ENCODE measurements at places on chromosomes 1 and 21. TPM values are rescaled to one million over a fixed set of nuclear protein-coding genes. Genes with fewer than 3 reads are reported as not detected.

DNA sequence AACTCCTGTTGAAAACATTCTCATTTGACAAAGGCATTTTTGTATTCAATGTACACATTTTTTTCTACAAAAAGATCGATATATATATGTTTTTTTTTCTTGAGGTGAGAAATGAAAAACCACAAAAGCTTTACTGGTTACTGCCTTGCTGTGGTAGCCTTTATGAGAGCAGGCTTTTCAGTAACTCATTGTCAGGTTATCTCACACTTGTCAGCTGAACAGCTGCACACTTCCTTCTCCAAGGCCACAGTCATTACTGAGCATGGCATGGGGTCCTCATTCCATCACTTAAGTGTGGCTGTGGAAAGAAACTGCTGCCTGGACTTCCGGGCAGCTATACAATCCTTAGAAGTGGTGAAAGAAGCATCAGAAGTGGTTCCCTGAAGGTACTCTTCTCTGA lies 169.3 kb upstream of the ZP4 start:
- no peak for DNase-seq

S1PR1 gene
- total RNA-seq: not detected

DNA sequence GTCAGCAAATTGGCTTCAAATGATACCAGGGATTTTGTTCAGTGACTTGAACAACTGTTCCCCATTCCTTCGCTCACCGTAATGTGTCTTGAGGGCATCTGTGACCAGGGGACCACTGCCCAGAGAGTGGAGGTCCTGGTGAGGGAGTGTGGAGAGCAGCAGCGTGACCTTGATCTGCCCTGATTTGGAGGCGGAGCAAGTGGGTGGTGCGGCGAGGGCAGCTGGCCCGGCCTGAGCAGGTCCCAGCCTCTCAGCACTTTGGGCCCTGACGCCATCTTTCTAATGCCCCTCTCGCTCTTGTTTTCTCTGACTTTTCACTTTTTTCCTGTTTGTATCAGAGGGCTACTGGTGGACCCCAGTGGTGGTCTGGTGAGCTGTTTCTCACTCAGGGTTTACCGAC lies 31.1 kb downstream of the DIP2A start:
- no peak for DNase-seq

PLA2G2D gene
- total RNA-seq: not detected

GRCh38 chr1:29129916-29130315 lies 6.2 kb upstream of the TMEM200B start:
- DNase-seq: no peak

GRIK3 gene
- not detected for total RNA-seq

SRGAP2 gene
- total RNA-seq: 37.9 TPM

NPHS2 gene
- not detected for total RNA-seq

ANGPTL1 gene
- total RNA-seq: not detected

GRCh38 chr1:220770245-220770913 lies 16.3 kb upstream of the MTARC1 start:
- no peak for DNase-seq

GRCh38 chr1:70887936-70888335 lies 159.7 kb downstream of the PTGER3 start:
- DNase-seq: no peak

DNA sequence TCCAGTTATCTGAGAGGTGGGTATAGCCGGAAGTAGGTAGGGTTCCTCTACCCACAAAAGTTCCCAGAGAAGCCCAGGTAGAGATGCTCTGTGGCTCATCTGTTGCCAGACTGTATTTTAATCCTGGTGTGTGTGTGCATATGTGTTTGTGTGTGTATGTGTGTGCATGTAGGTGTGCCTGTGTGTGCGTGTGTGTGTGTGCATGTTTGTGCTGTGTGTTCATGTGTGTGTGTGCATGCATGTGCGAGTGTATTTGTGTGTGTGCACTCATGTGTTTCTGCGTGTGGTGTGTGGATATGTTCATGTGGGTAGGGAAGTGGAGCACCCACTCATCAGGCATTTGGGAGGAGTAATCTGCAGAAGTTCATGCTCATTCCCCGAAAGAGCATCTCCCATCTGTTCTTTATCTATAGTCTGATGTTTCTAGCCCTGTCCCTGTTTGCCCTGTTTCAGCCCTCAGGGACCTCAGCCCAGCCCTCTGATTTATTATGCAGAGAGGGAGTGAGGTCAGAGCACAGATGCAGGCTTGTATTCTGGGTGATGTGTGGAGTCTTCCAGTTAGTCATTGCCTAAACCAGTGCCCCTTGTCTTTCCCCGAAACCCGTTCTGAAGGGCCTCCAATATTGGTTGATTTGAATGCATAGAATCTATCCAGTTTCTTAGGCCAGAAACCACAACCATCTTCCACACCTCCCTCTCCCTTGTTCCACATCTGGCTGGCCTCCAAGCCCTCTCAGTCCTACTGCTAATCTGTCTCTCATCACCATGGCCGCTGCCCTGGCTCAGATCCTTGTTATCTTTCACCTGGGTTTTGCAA lies 69.1 kb downstream of the DISC1 start:
- DNase-seq: no peak

DNA sequence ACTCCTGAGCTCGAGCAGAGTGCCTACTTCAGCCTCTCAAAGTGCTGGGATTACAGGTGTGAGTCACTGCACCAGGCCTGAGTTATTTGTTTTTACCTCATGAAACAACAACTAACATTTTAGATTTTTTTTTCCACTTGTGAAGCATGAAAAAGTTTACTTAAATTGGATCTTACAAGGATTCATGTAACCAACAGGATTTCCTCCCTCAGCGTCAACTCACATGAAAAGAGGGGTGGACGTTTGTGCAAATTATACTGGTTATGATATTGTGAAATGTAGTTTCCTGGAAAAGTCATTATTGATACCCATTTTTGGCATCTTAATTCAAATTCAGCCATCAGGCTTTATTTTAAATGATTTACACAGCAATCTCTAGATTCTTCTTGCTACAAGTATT lies 6.5 kb downstream of the CNST start:
- no peak for DNase-seq

F5 gene
- total RNA-seq: 8.1 TPM

DNA sequence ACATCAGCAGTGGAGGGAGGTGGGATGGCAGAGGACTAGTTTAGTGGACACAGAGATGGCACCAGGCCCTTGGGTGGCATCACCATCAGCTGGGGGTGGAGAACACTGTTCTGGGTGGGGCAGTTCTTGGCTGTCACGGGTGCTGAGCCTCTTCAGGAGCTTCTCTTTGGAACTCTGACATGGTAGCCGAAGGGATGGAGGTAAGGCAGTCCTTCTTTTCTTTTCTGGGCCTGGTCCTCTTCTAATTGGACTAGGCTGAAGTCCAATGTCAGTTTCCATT lies 8.3 kb upstream of the MEF2D start:
- no peak for DNase-seq

- DNase-seq: no peak
These were observed at the start of gene TEKT2 for GRCh38 chr1:36083635-36084496. TEKT2 (plus strand) TSS chr1:36084094; CDS start chr1:36084922, 828 bp downstream.

DNA sequence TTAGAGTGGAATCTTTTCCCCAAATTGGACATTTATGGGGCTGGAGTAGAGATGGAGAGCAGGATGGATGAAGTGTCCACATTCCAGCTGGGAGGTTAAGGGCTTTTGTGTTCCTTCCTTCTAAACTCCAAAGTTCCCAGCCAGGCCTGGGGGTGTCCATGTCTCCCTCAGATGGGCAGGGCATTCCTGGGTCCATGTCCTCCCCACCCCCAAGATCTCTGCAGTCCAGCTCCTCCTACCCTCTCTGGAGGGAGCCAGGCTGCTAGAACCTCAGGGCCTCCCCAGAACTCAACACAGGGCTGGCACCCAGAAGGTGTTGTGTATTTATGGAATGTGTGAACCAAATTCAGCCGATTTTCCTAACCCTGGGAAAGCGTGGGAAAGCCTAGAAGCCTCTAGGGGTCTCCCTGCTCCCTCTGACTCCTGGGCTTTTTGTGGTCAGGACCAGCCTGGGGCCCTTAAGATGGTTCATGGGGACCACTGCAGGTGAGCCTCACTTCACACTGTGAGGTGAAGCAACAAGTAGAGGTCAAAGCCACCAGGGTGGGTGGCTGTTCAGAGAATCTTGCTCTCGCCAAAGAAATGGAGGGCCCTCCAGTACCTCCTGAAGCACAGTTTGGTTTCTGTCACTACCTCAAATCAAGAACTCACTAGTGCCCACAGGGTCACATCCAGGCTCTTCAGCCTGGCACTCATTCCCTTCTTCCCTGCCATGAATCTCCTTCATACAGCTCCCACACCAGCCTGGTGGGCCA lies 54.8 kb downstream of the GLIS1 start:
- DNase-seq: no peak

DNA sequence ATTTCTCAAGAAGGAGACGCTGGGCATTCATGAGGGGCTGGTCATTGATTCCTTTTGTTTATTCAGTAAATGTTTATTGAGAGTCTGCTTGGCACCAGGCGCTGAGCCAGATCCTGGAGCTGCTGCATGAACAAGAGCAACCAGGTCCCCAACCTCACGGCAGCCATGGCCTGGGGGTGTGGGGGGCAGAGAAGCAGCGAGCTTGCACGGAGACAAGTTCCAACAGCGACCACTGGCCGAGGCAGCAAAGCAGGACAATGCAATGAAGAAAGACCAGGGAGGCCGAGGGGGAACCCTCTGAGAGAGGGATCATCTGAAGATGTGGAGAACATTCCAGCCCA lies 7.5 kb downstream of the KCNAB2 start:
- no peak for DNase-seq

DNA sequence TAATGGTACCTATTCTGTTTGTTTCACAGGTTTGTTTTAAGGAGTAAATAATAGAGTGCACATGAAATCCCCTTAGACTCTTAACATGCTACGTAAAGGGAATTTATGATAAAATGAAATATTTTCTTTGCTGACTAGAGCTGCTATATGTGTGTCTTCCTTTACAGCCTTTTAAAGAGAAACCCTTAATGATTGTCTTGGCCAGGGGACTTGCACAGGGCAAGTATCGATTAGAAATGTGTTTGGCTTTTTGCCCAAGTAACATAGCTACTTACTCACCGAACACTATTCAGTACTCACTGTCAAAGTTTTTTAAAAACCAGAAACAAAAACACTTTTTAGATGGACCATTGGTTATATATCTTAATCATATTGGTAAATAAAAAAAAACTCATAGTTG lies 71.3 kb upstream of the KIAA1614 start:
- DNase-seq: no peak

DNA sequence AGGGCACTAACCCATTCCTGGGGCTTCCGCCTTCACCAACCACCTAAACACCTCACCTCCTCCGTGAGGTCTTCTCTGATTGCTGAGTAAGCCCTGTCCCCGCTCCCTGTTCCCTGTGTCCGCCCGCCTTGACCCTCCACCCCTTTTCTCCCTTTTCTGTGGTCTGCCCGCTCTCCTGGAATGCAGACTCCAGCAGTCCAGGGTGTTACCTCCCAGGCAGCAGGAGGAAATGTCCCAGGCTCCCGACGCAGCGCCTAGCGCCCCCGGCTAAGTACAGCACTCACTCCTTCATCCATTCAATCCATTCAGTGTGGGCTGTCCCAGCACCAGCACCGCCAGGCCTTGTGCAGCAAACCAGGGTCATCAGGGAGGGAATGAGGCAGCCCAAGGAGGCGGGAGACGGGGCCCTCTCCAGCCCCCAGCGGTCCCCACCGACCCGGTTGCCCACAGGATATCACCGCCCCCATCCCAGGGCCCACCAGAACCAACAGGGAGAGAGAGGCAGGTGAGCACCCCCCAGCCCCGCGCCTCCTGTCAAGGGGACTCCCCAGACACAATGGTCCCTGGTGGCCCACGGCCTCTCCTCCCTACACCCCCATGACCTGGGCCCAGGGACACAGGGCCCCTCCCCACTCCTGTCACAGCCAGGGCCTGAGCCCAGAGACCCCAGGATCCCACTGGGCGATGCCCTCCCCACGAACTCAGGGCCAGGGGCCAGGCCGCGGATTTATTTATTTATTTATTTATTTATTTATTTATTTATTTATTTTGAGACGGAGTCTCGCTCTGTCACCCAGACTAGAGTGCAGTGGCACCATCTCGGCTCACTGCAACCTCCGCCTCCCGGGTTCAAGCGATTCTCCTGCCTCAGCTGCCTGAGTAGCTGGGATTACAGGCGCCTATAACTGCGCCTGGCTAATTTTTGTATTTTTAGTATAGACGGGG lies 10.2 kb downstream of the TNFRSF14 start:
- DNase-seq: peak; percentile 40

DNA sequence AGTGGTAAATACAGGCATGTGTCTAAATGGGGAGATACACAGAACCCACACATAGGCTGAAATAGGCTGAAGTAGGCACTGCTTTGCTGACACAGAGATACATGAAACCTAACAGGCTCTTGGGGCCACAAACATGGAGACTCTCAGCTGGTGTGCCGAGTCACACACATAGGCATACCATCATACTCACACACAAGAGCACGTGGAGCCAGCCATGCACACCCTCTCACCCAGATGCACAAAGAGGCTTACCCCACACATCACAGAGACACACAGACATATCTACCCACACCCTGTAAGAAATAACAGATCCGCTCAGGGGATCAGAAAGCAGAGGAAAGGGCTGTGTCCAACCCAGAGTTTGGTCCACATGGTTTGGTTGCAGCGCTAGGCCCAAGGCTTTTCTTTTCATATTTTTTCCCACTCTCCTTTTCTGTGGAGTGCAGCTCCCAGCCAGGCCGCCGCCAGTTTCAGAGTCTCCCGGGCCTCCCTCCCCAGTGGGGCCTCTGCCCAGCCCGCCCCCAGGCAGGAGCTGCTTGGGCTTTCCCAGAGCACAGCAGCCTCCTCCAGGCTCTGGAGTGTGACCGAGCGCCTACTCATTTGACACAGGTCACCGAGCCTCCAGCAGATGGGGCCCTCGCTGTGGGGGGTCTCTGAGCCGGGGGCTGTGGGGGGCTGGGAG lies 3.9 kb upstream of the POU3F1 start:
- no peak for DNase-seq

GRCh38 chr1:30707412-30708360 lies 15.7 kb downstream of the MATN1 start:
- peak; percentile 83 for DNase-seq

DNA sequence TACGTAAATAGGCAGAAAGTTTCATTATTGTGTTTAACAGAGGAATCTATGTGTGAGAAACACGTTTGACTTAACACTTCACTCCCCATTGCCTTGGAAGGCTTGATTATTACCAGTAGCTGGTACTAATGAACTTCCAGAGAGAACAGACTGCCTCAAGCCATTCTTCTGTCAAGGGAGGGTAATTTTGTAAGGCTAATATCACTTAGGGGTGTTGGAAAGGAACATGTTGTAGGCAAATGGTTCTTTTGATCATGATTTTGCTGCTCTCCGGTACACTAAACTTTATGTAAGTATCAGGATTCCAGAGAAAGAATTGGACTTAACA lies 1.8 kb downstream of the LAMC1 start:
- no peak for DNase-seq

All from HT-29 (cell line).